A549 treated with RU486 at 1 μM for 4 hours (cell line): ENCODE measurements at places on chromosomes 3 and 15. TPM values are rescaled to one million over a fixed set of nuclear protein-coding genes. Genes with fewer than 3 reads are reported as not detected.

The ANKRD63 gene
- 0.31 to 0.80 TPM (median 0.44 TPM) in 4 of 5 replicates, not detected in the other for total RNA-seq

The GRIP2 gene
- 0.97 to 2.4 TPM (median 1.9 TPM) in 5 replicates for total RNA-seq

The IMPG2 gene
- 0.02 TPM in 1 of 5 replicates, not detected in the others for total RNA-seq

The HRG gene
- total RNA-seq = not detected in 5 replicates

The STAB1 gene
- not detected in 5 replicates for total RNA-seq

The GXYLT2 gene
- 1.0 to 1.5 TPM (median 1.2 TPM) in 5 replicates for total RNA-seq

The RBSN gene
- 6.5 to 10.5 TPM (median 10.0 TPM) in 5 replicates for total RNA-seq

The PIGX gene
- 28.9 to 34.7 TPM (median 29.9 TPM) in 5 replicates for total RNA-seq

The C3orf62 gene
- total RNA-seq = 1.4 to 2.4 TPM (median 2.1 TPM) in 5 replicates

The FBXW12 gene
- not detected in 5 replicates for total RNA-seq

The UQCC5 gene
- 43.3 to 87.9 TPM (median 59.4 TPM) in 5 replicates for total RNA-seq

The BLM gene
- 10.8 to 15.1 TPM (median 14.0 TPM) in 5 replicates for total RNA-seq

The GFM1 gene
- 35.1 to 65.7 TPM (median 41.5 TPM) in 5 replicates for total RNA-seq

The ARNT2 gene
- 14.5 to 17.9 TPM (median 16.9 TPM) in 5 replicates for total RNA-seq

The CLDN16 gene
- 0.07 to 0.41 TPM in 2 of 5 replicates, not detected in the others for total RNA-seq

The PRR20G gene
- total RNA-seq = 0.14 to 0.24 TPM in 2 of 5 replicates, not detected in the others

The MESP2 gene
- total RNA-seq = 0.26 to 0.67 TPM (median 0.42 TPM) in 5 replicates

The TERC gene
- 0.44 TPM in 1 of 5 replicates, not detected in the others for total RNA-seq

The CPNE9 gene
- 0.08 to 0.27 TPM (median 0.18 TPM) in 4 of 5 replicates, not detected in the other for total RNA-seq

The C3orf33 gene
- 4.3 to 9.1 TPM (median 7.2 TPM) in 5 replicates for total RNA-seq

The SEMA3F gene
- 6.6 to 12.1 TPM (median 10.9 TPM) in 5 replicates for total RNA-seq

The CAPN7 gene
- total RNA-seq = 15.6 to 27.4 TPM (median 24.1 TPM) in 5 replicates

The RFC4 gene
- 46.2 to 67.7 TPM (median 46.8 TPM) in 5 replicates for total RNA-seq

The FBLN2 gene
- total RNA-seq = 1.6 to 3.4 TPM (median 2.5 TPM) in 5 replicates

The CATSPER2 gene
- 0.18 to 0.80 TPM (median 0.59 TPM) in 5 replicates for total RNA-seq
